Sciatic nerve (tissue), 2 donors: ENCODE measurements at places on chromosomes 1 and 21. TPM values are rescaled to one million over a fixed set of nuclear protein-coding genes. Genes with fewer than 3 reads are reported as not detected.
A peak's percentile ranks its signal among the peaks of the same experiment; 100 is the strongest.

Gene EDN2
- not detected for total RNA-seq

Gene MYOG
- not detected for total RNA-seq

DNA sequence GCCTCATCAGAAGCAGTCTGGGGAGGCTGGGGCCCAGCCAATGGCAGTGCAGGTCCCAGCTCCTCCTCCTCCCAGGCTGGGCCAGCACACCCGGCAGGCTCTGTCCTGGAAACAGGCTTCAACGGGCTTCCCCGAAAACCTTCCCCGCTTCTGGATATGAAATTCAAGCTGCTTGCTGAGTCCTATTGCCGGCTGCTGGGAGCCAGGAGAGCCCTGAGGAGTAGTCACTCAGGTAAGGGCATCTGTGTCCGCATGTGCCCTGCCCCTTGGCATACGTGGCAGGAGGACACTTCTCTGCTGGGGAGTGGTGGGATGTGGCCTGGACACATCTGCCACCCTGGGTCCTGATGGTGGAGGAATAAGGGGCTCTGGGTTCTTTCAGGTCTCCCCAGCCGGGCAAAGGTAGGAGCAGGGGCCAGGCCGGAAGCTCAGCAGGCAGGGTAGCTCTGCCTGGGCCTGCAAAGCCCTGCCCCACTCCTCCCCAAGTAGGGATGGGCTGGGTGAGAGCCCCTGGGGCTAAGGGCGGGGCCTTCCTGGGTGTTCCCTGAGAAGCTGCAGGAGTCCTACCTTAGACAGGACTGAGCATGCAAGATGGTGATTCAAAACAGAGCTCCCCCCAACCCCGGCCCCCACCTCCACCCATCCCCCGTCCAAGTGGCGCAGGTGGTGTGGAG lies at the start of gene GJB5:
Gene GJB5 (plus strand): TSS at position 84 of the 674 bp plus-strand sequence. CDS start 2,284 bp downstream, outside the sequence.
- no peak for DNase-seq

GRCh38 chr1:114232691-114233090 lies 79.0 kb upstream of the SYT6 start:
- DNase-seq, result no peak

Gene FBLIM1
- total RNA-seq, result 29.0 TPM

GRCh38 chr1:232383455-232384123 lies 246.3 kb downstream of the SIPA1L2 start:
- DNase-seq, result no peak

Gene FAM163A
- not detected for total RNA-seq

GRCh38 chr21:45043541-45044020 lies 30.8 kb upstream of the ADARB1 start:
- peak; percentile 55 for DNase-seq

Gene GPR52
- 4.6 TPM for total RNA-seq

Gene G0S2
- total RNA-seq, result 93.0 TPM

- DNase-seq, result no peak
These were observed 65.8 kb downstream of the LYPLAL1 start for GRCh38 chr1:219239518-219239917.

Gene TNNT2
- 63.7 TPM for total RNA-seq

Gene DNASE2B
- not detected for total RNA-seq

- no peak for DNase-seq
These were observed 38.0 kb downstream of the SAMD13 start for GRCh38 chr1:84339503-84339902.

Gene CFHR5
- total RNA-seq, result not detected

Gene CLDN14
- total RNA-seq, result 1.2 TPM

DNA sequence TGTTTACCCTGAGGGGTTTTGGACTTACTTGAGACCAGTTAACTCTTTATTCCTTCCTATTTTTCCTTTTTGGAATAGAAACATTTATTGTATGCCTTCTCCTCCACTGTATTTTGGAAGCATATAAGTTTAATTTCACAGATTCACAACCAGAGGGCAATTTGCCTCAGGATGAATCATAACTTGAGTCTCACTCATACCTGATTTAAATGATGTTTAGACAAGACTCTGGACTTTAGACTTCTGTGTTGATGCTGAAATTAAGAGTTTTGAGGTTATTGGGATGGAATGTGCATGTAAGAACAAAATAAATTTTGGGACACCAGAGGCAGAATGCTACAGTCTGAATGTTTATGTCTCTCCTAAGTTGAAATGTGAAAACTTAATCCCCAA lies 7.1 kb upstream of the ADAM30 start:
- DNase-seq, result no peak

DNA sequence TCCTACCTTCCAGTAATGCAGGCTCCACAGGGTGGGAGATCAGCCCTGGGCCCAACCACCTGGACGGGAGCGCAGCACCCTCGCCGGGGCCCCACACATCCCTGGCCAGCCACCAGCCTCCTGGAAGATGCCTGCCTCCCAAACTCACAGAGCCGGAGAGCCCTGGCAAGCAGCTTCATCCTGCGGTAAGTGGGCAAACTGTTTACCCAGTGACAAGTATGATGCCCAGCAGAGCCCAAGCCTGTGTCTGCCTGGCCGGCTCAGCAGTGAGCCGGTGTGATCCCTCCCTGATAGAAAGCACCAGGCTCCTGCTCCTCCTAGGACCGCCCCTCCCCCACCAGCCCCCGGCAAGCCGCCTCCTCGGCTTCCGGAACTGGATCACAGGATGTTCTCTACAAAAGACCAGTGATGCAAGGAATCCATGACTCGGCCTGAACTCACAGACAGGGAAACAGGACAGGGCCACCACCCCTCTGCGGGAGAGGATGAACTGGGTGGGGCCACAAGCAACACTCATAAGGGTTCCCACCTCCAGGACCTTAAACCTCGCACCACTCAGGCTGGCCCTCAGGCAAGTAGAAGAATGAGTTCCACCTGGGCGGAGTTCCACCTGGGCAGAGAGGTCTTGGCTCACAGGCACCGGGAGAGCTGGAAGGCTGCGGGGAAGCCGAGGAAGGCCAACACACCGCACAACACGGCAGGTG lies 7.9 kb downstream of the ACOT7 start:
- no peak for DNase-seq

DNA sequence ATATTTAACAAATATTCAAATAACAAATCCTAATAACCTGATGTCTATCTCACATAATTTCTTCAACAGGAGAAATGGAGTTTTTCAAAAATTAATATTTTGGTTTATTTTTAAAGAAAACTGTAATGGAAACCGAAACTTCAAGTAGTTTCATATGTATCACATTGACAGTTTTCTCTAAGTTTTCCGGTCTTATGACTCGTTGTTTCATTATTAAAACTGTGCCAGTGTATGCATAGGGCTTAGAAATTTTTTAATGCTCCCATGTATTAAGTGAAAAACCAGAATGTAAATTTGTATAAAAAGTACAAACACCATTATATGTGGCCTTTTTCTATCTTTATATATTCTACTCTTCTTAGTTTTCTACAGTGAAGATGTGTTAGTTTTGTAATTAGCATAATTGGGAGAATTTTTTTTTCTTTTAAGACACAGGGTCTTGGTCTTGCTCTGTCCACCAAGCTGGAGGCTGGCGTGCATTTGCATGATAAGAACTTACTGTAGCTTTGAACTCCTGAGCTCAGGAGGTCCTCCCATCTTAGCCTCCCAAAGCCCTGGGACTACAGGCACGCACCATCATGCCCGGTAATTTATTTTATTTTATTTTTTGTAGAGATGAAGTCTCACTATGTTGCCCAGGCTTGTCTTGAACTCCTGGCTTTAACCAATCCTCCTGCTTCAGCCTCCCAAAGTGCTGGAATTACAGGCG lies 43.9 kb upstream of the SAMSN1 start:
- DNase-seq, result no peak

GRCh38 chr1:30923597-30923996 lies 15.0 kb upstream of the SDC3 start:
- DNase-seq, result no peak

GRCh38 chr1:18564676-18565075 lies 66.0 kb upstream of the PAX7 start:
- DNase-seq, result no peak

DNA sequence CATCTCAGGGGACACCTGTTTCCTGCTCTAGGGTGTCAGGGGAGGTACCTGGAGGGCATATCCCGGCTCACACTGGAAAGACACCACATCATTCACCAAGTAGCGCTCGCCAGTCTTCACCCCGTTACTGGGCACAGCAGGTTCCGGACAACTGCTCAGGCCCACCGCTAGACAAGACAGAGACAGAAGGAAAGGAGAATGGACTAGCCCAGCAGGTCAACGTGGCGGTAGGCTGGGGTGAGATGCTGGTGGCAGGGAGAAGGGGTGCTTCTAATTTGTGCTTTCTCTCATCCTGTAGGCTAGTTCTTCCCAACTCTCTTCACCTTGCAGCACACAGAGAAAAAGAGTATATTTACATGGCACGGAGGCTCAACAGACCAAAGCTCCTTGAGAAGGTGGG lies 145.0 kb downstream of the ZSCAN20 start:
- no peak for DNase-seq

Gene UBL4B
- total RNA-seq, result not detected

DNA sequence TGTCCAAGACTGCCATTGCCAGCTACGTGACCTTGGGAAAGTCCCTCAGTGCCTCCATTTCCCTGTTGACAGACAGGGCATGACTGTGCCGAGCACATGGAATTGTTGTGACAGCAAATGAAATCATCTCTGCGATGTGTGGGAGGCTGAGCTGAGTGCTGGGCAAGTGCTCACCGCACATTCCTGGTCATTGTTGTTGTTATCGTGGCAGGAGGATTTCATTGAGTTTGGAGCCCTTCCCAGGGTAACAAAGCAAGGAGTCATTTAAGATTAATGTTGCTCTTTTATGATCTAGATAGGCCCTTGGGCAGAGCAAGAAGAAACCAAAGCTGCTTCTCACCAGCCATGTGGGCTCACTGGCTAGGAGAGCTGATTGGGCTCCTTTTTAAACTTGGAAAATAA lies 39.6 kb upstream of the ITPKB start:
- DNase-seq, result no peak

Gene GJA5
- total RNA-seq, result 19.6 TPM

Gene OR2T29
- total RNA-seq, result not detected

DNA sequence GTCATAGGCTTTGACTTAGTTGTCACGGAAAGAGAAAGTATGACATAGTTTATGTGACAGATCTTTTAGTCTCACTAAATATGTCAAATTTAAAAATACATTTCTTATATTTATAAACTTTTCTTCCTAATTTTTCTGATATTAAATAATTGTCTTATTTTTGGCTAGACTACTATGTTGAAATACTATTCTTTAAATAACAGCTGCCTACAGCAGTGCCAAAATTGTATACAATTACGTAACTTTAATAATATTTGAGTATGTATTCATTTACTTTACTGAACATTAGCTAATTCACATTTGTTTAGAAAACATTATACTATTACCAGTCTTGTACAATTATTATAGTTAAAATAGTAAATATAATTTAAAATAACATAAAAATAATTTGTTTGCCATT lies 137.4 kb downstream of the ADGRL4 start:
- no peak for DNase-seq

Gene ZNF648
- 0.53 TPM for total RNA-seq

GRCh38 chr1:156246241-156246780 lies 1.5 kb downstream of the PAQR6 start:
- DNase-seq, result no peak

- DNase-seq, result no peak
These were observed 44.0 kb upstream of the DISP3 start for GRCh38 chr1:11434926-11435325.

Gene LEFTY2
- 0.31 TPM for total RNA-seq

GRCh38 chr1:152182944-152183361 lies 23.9 kb upstream of the RPTN start:
- DNase-seq, result no peak

GRCh38 chr1:62415687-62416086 lies 21.2 kb upstream of the USP1 start:
- no peak for DNase-seq

DNA sequence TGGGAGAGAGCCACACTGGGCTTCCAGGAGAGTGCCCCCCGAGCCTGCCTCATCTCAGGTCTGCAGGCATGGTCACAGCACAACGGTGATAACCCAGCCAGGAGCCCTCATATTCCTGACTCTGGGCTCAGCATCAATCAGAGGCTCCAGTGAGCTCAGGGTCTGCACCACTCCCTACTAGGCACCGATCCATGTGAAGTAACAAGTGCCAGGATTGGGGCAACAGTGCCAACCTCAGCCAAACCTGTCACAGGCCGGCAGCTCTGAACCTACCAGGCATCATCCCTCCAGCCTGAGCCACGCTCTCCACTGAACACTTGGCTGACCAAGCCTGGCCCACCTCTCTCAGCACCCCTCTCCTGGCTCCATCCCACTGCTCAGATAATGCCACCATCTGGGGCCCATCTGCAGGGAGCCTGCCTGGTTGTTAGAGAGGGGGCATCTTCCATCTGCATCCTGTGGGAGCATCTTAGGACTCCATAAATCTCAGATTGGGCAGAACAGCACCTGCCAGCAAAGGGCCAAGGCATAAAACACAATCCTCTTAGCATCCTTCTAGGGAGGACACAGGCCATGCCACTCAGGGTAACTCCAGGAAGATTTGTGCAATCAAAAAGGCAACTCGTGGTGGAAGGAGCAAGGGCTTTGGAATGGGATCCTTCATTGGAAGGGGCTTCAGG lies 213.7 kb upstream of the CSF3R start:
- no peak for DNase-seq

Gene KCND3
- 7.5 TPM for total RNA-seq

- no peak for DNase-seq
These were observed 169.7 kb downstream of the PBX1 start for GRCh38 chr1:164728719-164729118.

Gene SPATA45
- total RNA-seq, result 0.80 TPM

DNA sequence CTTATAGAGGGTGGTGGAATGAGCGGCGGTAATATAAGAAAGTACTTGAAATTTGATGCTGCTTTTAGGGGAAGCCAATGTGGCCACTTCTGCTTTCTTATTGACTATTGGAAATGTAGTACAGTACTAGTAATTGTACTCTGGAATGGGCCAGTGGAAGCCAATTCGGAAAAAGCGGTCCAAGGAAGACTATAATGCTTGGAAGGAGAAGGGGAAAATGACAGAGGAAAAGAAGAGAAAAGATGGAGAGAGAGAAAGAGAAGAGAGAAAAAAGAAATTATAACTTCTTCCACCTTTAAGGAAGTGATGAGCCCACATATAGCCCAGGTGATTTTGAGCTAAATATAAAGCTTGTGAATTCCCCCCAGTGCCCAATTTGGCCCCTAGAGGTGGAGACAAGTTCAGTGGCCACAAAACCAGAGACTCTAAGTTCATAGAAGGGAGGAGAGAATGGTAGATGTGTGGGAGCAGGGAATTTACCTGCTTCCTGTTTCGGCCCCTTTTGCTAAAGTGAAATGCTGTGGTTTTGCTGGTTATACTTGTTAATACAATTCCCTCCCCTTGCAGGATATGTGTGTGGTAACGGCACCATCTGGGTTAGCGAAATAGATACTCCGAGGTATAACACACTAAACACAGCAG lies 35.7 kb upstream of the DUSP10 start:
- DNase-seq, result no peak

Gene IFT25
- total RNA-seq, result 33.5 TPM

- DNase-seq, result no peak
These were observed 996.2 kb downstream of the AMY1C start for GRCh38 chr1:104745875-104746274.

GRCh38 chr1:61591351-61591750 lies 133.6 kb downstream of the TM2D1 start:
- no peak for DNase-seq

Gene SH2D2A
- total RNA-seq, result 1.6 TPM
